Activated naive CD4-positive, alpha-beta T cell treated with anti-CD3 and anti-CD28 coated beads for 36 hours (primary cell): ENCODE measurements at places on chromosomes 4 and X.

GRCh38 chr4:53763813-53764597, 172.7 kb upstream of the LNX1 start:
- no peaks in the 10 kb centered on the region for H3K4me1 ChIP-seq
- H3K36me3 ChIP-seq: no peaks in the 10 kb centered on the region
- no peak overlapping the region for H3K4me3 ChIP-seq
- no peak for DNase-seq
- no peak overlapping the region for H3K27ac ChIP-seq

- H3K4me1 ChIP-seq: no peaks in the 10 kb centered on the region
- H3K36me3 ChIP-seq: no peaks in the 10 kb centered on the region
- no peak overlapping the region for H3K27ac ChIP-seq
- peaks cover 6% of the 10 kb centered on the region for H3K27me3 ChIP-seq
- no peak for DNase-seq
- no peak overlapping the region for H3K4me3 ChIP-seq
Observed at GRCh38 chr4:147136310-147136709, 190.6 kb upstream of the TTC29 start.

DNA sequence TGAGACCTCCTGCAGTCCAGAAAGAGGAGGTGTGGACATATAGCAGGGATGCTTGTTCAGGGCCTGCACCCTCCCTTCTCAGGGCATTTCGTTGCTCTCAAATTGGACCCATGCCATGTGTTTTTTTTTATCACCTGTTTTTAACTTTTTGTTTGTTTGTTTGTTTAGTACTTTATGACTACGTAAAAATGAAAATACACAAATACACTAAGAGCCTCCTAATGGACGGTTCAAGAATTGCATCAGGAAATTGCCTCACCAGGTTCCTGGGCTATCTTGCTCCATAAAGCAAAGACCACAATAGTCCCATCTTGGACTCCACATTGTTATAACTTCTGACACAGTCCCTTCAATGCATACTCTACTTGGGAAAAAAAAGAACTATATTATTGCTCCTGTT, 1685.9 kb upstream of the TENM3 start:
- no peak overlapping the region for H3K27ac ChIP-seq
- no peak for DNase-seq
- H3K4me1 ChIP-seq: no peaks in the 10 kb centered on the region
- no peak overlapping the region for H3K4me3 ChIP-seq
- H3K36me3 ChIP-seq: no peaks in the 10 kb centered on the region

DNA sequence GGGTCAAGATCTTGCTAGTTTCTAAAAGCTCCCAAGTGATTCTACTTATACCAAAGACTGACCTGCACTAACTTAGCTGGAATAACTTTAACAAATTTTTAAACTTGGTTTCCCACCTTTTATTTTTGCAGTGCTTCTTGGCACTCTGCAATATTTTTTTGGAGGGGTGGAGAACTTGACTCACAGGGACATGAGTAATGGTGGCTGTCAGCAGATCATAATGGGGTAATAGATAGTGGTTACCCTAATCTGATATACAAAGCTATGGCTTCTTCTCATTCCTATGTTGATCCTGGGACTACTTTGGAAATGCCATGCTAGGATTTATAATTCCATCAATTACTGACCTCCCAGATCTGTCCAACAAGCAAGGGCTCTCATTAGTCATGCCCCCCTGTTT, 295.7 kb downstream of the GPAT3 start:
- DNase-seq: no peak
- H3K4me1 ChIP-seq: no peaks in the 10 kb centered on the region

- no peak for DNase-seq
- peaks cover 4% of the 10 kb centered on the region for H3K4me1 ChIP-seq
- H3K36me3 ChIP-seq: no peaks in the 10 kb centered on the region
- no peak overlapping the region for H3K4me3 ChIP-seq
Observed at GRCh38 chr4:154406018-154406795, 85.4 kb downstream of the DCHS2 start.

DNA sequence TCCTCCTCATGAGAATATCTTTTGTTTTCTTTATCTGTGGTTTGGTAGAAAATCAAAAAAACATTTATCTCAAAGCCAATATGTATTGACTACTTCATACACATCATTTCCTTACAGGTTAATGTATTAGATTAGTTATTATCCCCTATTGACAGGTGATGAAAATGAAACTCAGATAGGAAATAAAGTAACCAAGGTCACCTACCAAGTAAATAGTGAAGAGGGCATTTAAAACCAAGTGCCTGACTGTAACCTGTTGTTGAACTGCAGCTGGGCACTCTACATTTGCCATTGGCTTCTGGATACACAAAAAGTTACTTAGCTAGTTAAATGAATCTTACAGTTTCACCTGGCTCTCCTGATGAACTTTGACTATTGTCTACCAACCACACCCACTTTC, 41.4 kb upstream of the CTSO start:
- no peaks in the 10 kb centered on the region for H3K36me3 ChIP-seq
- peaks cover 8% of the 10 kb centered on the region for H3K27me3 ChIP-seq
- H3K4me3 ChIP-seq: no peak overlapping the region
- H3K4me1 ChIP-seq: no peaks in the 10 kb centered on the region
- no peak for DNase-seq

DNA sequence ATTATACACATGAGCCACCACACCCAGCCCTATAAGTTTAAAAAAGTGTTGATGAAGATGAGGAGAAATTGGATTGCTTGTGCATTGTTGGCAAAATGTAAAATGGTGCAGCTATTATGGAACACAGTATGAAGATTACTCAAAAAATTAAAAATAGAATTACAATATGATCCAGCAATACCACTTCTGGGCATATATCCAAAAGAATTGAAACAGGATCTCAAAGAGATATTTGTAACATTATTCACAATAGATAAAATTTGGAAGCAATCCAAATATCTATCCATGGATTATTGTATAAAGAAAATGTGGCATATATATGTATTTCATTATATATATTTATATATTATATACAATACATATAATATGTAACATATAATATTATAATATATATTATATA, 515.6 kb upstream of the GNPDA2 start:
- H3K27ac ChIP-seq: no peak overlapping the region
- H3K4me1 ChIP-seq: no peaks in the 10 kb centered on the region
- no peaks in the 10 kb centered on the region for H3K27me3 ChIP-seq
- no peaks in the 10 kb centered on the region for H3K36me3 ChIP-seq

DNA sequence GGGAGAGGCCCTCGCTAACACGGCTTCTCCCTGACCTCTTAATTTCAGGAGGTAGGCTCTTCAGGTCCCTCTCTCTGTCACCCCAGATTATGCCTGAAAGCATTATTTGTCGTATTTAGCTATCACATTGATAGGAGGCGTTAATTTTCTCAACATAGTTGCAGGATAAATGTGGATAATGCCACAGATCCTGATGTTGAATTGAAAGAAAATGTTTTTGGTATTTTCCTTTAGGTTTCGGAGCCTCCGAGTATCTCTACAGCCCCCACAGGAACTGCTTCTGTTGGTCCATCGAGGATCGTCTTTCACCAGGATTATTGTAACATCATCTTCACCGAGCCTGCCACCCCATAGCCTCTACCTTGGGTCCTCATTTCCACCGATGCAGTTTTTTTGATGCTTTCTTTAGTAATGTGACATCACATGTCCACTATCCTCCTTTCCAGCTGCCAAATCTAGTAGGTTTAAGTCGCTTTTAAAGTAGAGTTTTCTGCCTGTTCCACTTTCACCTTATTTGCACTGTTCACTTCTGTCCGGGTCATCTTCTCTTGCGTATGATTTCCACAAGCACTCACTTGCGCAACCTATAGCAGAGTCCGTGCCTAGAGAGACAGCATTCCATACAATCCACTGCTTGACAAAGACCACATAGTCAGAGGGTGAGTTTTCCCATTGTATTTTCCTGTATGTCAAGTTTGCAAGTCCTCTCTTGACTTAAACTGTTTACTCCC, 665 bp downstream of the TIGD2 start:
- H3K36me3 ChIP-seq: peaks cover 19% of the 10 kb centered on the region
- no peak for DNase-seq
- H3K4me1 ChIP-seq: peaks cover 11% of the 10 kb centered on the region
- peaks cover 18% of the 10 kb centered on the region for H3K27me3 ChIP-seq
